ENCODE measurements at places on chromosomes 6 and 20.

GRCh38 chr20:63224412-63225081 lies 8.6 kb upstream of the YTHDF1 start:
- peak; percentile 66 for DNase-seq

DNA sequence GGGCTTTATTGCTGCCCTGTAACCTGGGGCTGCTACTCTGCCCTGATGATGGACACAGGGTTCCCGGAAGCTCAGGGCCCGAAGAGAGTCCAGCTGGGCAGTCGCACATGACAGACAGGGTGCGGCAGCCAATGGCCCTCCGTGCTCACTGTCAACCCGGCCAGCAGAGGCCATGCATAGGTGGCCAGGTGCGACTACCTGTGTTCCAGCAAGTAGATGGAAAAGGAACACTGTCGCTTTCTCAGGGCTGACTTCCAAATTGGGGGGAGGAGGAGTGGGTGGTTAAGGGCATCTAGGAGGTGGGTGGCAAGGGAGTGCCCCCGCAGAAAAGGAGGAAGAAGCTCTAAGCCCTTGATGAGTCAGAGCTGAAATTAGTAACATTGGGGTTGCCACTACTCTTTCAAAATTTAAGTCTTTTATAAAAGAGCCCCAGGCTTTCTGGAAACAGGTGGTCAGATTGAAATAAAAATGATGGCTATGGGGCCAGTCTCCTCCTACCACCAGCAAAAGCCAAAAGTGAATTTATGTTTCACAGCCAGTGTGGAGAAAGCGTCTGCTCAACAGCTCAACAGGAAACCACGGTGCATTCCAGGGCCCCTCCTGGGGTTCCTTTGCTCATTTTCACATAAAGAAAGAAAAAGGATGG lies 2.3 kb upstream of the RAMACL start:
- peak; percentile 85 for DNase-seq

DNA sequence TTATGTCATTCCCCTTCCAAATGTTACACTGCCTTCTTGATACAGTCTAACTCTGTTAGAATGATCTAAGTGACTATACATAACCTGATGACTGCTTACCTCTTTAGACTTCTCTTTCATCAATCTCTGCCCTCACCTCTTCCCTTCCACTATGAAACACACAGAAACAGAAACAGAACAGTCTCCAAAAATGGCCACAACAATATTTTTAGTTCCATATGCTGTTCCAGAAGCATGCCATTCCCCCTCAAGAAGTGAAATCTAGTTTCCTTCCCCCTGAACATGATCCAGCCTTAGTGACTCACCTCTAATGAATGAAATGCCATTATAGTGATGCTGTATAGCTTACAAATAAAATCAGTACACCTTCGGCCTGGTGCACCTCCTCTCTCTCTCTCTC lies 229.3 kb upstream of the TENT5A start:
- DNase-seq: peak; percentile 83

DNA sequence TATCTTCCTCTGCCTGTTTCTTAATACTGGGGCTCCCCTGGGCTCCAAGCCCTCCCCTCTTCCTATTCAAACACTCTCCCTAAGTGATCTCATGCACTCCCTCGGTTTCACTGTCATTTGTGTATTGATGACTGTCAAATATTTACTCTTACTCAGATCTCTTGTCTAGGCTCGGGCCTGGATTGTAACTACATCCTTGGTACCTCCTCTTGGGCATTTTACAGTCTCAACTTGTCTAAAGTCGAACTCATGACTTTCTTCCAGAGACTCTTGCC lies 189.4 kb upstream of the PRDM1 start:
- DNase-seq: no peak

DNA sequence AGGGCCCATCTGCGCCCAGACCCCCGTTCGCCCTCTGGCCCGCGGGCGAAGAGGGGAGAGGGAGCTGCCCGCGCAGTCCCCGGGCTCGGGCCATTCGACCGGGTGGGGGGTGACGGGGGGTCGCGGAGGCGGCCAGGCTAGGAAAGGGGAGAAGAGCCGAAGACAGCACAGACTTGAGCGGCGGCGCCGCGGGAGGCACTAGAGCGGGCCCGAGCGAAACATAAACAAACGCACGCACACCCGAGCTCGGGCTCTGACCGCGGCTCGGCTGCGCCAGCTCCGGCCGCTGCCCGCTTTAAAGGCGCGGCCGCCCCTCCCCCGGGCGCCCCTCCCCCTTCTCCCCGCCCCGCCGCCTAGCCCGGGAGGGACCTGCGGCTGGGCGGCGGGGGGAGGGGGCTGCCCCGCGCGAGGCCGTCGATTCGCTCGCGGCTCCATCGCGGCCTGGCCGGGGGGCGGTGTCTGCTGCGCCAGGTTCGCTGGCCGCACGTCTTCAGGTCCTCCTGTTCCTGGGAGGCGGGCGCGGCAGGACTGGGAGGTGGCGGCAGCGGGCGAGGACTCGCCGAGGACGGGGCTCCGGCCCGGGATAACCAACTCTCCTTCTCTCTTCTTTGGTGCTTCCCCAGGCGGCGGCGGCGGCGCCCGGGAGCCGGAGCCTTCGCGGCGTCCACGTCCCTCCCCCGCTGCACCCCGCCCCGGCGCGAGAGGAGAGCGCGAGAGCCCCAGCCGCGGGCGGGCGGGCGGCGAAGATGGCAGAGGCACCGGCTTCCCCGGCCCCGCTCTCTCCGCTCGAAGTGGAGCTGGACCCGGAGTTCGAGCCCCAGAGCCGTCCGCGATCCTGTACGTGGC lies at the start of gene FOXO3:
Gene FOXO3 (plus strand): TSS at position 455 of the 846 bp plus-strand sequence. CDS start 292 bp downstream, at position 747.
- DNase-seq: peak; percentile 88

All from EH (cell line).